ENCODE measurements at places on chromosomes 7 and 10.

DNA sequence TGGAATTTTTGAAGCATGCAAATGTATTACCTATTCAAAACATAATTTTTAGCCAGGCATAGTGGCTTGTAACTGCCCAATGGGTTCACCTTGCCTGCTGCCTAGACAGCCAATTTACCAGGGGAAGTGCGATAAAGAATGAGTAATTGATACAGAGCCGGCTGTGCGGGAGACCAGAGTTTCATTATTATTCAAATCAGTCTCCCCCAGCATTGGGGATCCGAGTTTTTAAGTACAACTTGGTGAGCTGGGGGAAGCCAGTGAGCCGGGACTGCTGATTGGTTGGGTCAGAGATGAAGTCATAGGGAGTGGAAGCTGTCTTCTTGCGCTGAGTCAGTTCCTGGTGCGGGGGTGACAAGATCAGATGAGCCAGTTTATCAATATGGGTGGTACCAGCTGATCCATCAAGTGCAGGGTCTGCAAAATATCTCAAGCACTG is 29.1 kb upstream of the NRBF2 start:
- no peak for DNase-seq

DNA sequence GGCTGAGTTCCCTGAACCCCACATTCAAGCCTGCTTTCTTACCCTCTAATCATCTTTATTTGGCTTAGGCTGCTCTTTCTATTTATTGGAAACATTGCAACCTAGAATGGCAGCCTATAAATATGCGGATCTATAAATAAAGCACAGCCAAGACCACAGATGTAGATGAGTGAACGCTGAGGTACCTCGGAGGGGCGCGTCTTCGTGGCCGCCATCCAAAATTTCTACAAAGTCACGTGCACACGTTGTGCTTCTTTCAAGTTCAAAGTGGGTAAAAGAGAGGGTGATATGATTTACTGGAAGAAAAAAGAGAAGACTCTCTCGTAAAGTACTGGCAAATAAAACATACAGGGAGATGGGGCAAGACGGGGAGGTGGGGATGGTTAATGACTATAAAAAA is 132.6 kb upstream of the RSU1 start:
- no peak for DNase-seq

DNA sequence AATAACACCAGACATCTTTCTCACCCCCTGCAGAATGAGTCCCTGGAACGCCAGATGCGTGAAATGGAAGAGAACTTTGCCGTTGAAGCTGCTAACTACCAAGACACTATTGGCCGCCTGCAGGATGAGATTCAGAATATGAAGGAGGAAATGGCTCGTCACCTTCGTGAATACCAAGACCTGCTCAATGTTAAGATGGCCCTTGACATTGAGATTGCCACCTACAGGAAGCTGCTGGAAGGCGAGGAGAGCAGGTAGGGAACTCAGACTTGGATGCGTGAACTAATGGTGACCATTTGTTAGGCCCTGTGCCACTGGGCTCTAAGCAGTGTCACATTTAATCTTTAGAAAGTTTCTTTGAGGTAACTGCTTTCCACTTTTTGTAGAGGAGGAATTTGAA is 7.1 kb downstream of the VIM start:
- DNase-seq, result no peak

DNA sequence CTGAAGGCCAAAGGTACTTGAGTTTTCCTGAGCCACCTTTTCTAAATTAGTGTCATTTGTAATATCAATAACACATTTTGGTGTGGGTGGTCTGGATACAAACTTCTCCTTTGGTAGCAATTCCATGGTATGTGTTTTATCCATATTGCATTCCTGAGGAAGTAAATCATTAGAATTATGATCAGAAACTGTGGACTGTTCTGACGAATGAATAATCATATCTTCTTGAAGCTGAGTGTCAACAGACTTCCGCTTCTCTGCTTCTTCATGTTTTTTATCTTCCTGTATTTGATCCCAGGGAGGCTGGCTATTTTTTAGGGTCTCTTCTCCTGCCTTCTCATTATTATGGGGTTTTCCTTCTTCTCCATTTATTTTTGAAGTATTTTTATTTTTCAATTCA is 81.4 kb downstream of the NRBF2 start:
- DNase-seq, result no peak

GRCh38 chr10:48572414-48572813 is 32.5 kb downstream of the ARHGAP22 start:
- DNase-seq, result no peak

GRCh38 chr7:128801667-128802418 is 10.1 kb downstream of the CCDC136 start:
- DNase-seq, result no peak

- DNase-seq, result no peak
These were observed 125.0 kb downstream of the FOXP2 start for GRCh38 chr7:114539575-114539974.
